Heart right ventricle (tissue), 16 donors: ENCODE measurements at places on chromosomes 12 and 14. TPM values are rescaled to one million over a fixed set of nuclear protein-coding genes. Genes with fewer than 3 reads are reported as not detected.

INHBC gene
- total RNA-seq, result not detected

SYCP3 gene
- total RNA-seq, result not detected

INHBE gene
- 1.2 TPM for total RNA-seq

RFLNA gene
- not detected for total RNA-seq

RHEBL1 gene
- total RNA-seq, result not detected

NGDN gene
- 17.0 TPM for total RNA-seq

OASL gene
- total RNA-seq, result 1.1 TPM

PSMA6 gene
- 165 TPM for total RNA-seq

HOXC6 gene
- not detected for total RNA-seq

KCNH3 gene
- 0.23 TPM for total RNA-seq

KRT73 gene
- not detected for total RNA-seq

NELL2 gene
- total RNA-seq, result 0.46 TPM

SLC2A14 gene
- total RNA-seq, result not detected

NPFF gene
- not detected for total RNA-seq

PPHLN1 gene
- 41.8 TPM for total RNA-seq

PKP2 gene
- 405 TPM for total RNA-seq

VIPAS39 gene
- 17.3 TPM for total RNA-seq

OTUB2 gene
- total RNA-seq, result 0.13 TPM

APOF gene
- not detected for total RNA-seq

LRCOL1 gene
- total RNA-seq, result 0.28 TPM

C14orf39 gene
- not detected for total RNA-seq

TAMALIN gene
- total RNA-seq, result 21.2 TPM

C3AR1 gene
- total RNA-seq, result 3.2 TPM

FIGNL2 gene
- total RNA-seq, result 0.38 TPM

VEZT gene
- 77.5 TPM for total RNA-seq

C12orf56 gene
- total RNA-seq, result not detected

ACSM4 gene
- total RNA-seq, result not detected

PLA2G1B gene
- total RNA-seq, result 0.65 TPM

COA8 gene
- total RNA-seq, result 46.2 TPM

OR6C6 gene
- total RNA-seq, result not detected

SLC38A1 gene
- 188 TPM for total RNA-seq

SRRM4 gene
- total RNA-seq, result 0.28 TPM

TUBA1B gene
- total RNA-seq, result 420 TPM

GLIPR1L1 gene
- total RNA-seq, result not detected

MIP gene
- total RNA-seq, result 0.30 TPM

NEK9 gene
- total RNA-seq, result 118 TPM

RASSF8 gene
- 39.6 TPM for total RNA-seq

TEAD4 gene
- 10.8 TPM for total RNA-seq

AMHR2 gene
- total RNA-seq, result 0.24 TPM

ZNF410 gene
- 18.9 TPM for total RNA-seq

ESPL1 gene
- 0.37 TPM for total RNA-seq

PARPBP gene
- 0.80 TPM for total RNA-seq

CCDC88C gene
- 3.8 TPM for total RNA-seq

ZNF891 gene
- 0.73 TPM for total RNA-seq

KRT71 gene
- not detected for total RNA-seq

ASCL1 gene
- total RNA-seq, result not detected

RASSF9 gene
- total RNA-seq, result 12.8 TPM

ENO2 gene
- total RNA-seq, result 68.4 TPM

NRXN3 gene
- total RNA-seq, result 1.8 TPM

TMTC2 gene
- 2.7 TPM for total RNA-seq

ZDHHC22 gene
- not detected for total RNA-seq

KRT77 gene
- total RNA-seq, result not detected
